ENCODE measurements at places on chromosomes 13 and 19. TPM values are rescaled to one million over a fixed set of nuclear protein-coding genes. Genes with fewer than 3 reads are reported as not detected.
A peak's percentile ranks its signal among the peaks of the same experiment; 100 is the strongest.

DNA sequence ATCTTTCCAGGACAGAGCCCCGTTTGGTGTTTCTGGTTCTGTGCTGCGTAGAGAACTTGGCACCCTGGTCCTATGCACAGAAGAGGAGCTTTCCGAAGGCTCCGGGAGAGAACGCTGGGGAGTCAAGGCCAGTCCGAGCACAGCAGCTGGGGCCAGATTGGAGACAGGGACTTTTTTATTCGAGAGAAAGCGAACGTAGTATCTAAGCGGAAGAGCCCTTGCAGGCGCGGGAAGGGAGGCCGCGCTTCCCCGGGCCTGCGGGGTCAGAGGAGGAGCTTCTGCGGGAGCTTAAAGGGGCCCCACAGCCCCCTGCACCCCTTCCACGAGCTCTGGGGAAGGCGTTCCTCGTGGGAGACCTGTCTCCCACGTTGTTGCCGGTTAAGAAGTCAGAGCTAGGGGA, 48.6 kb upstream of the ARHGEF7 start:
- H3K36me3 ChIP-seq = no peaks in the 10 kb centered on the region
- H3K4me3 ChIP-seq = peak overlapping the region; percentile 65

GRCh38 chr13:114047358-114047881, 73.5 kb upstream of the C13orf46 start:
- 0 out of 2 replicates have a peak, but pooled peaks cover 3% of the 10 kb centered on the region for H3K4me1 ChIP-seq
- no peak for DNase-seq
- no peak overlapping the region for H3K4me3 ChIP-seq
- no peak overlapping the region for H3K27ac ChIP-seq
- no peaks in the 10 kb centered on the region for H3K27me3 ChIP-seq

MEIS3 gene
- 40.7 TPM for total RNA-seq

GRCh38 chr13:110944121-110944967, 29.5 kb upstream of the ANKRD10 start:
- DNase-seq = peak; percentile 60
- no peak overlapping the region for H3K4me3 ChIP-seq
- H3K27ac ChIP-seq = no peak overlapping the region
- H3K27me3 ChIP-seq = no peaks in the 10 kb centered on the region
- H3K4me1 ChIP-seq = no peaks in the 10 kb centered on the region
- H3K36me3 ChIP-seq = no peaks in the 10 kb centered on the region

DKKL1 gene
- total RNA-seq = not detected

SH2D3A gene
- total RNA-seq = 25.6 TPM

GRCh38 chr13:38637576-38637975, 49.3 kb upstream of the FREM2 start:
- H3K36me3 ChIP-seq = no peaks in the 10 kb centered on the region

Measured in GM23338 (cell line).